NCI-H187 (cell line): ENCODE measurements at places on chromosomes 11 and 22.

- DNase-seq, result no peak
These were observed 6.2 kb upstream of the FIBIN start for GRCh38 chr11:26987731-26988130.

DNA sequence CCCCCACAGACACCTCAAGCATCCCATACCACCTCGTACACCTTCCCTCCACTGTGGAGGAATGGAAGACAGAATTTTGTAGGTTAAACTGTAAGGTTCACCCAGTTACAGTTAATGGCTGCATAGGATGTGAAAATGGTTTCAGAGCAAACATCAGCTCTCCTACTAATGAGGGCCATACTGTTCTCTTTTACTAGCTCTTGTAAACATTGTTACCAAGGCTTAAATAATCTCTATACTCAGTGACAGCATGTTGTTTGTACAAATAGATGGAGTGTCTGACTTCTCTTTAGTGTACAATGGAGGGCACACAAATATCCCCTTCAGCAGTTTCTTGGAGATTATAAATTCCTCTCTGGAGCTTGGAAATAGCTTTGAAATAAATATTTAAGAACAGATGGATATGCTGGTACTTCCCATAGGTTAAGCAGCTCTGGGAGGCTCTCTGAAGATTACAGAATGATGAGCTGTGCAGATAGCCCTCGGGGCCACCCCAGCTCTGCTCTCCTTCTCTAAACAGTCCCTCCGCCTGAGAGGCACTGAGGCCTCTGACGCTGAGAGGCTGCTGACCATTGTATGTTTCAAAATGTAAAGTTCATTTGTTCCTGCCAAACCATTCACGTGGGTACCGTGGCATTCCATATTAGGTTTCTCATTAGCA, 25.7 kb downstream of the TTC12 start:
- DNase-seq, result no peak

GRCh38 chr22:29702931-29703501, 16.8 kb upstream of the CABP7 start:
- DNase-seq, result no peak

DNA sequence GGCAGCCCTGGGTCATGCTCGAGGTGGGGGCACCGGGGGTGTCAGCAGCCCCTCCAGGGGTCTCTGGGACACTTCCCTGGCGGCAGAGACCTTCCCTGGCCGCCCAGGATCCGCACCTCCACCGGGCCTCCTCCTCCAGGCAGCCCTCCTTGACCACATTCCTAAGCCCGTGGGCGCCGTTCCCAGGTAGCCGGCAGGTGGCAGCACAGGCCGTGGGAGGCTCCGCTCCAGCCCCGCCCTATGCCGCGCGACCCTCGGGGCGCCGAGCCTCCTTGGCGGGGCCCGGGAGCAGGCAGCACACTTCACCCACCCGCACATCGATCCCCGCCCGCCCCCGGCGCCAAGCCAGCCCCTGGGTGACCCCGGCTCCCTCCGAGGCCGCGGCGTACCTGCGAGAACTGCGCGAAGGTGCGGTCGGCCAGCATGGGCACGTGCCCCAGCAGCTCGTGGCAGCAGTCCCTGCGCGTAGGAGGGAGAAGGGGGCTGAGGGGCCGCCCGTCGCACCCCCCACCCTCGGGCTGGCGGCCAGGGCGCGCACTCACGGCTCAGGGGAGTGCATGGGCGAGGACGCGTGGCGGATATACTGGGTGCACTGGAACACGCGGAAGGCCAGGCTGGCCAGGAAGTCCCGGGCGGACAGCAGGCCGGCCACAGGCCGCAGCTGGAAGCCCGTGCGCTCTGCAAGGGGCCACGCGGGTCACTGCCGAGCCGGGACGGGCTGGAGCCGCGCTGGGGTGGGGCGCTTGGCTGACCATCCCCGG, 5.3 kb upstream of the INS start:
- no peak for DNase-seq

DNA sequence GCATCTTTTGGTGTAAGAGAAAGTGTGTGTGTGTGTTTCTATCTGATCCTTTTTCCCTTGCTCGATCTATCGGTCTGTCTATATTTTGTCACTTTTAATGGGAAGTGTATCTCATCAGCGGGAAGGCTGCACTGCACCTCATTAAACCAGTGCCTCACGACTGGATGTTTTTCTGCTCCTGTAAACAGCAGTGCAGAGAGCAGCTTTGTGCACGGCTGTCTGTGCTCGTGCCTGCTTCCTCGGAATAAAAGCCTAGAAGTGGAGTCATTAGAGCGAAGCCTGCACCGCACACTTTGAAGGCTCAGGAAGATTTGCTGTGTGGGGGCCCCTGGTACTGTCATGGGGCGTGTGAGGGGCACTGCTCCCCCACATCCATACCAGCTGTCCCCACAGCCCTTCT, 27.0 kb upstream of the PARVG start:
- DNase-seq, result no peak

DNA sequence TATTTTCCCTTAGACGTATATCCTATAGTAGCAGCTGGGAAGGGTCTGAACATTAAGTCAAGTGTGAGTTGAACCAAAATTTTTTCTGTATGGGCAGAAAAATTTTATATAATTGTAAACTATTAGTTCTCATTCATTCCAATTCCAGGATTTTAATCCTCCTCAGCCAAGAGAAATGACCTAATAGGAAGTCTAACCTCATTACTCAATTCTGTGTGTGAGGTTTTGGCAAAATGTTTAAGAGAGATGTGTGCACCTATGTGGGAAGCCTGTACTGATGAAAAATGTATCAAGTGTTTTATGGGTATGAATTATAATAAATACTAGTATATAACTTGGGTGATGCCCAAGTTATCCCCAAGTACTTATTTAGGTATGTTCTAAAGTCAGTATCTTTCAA, 311.6 kb upstream of the PITPNB start:
- no peak for DNase-seq

- DNase-seq, result no peak
These were observed 197.6 kb upstream of the SYN3 start for GRCh38 chr22:33255791-33256190.

DNA sequence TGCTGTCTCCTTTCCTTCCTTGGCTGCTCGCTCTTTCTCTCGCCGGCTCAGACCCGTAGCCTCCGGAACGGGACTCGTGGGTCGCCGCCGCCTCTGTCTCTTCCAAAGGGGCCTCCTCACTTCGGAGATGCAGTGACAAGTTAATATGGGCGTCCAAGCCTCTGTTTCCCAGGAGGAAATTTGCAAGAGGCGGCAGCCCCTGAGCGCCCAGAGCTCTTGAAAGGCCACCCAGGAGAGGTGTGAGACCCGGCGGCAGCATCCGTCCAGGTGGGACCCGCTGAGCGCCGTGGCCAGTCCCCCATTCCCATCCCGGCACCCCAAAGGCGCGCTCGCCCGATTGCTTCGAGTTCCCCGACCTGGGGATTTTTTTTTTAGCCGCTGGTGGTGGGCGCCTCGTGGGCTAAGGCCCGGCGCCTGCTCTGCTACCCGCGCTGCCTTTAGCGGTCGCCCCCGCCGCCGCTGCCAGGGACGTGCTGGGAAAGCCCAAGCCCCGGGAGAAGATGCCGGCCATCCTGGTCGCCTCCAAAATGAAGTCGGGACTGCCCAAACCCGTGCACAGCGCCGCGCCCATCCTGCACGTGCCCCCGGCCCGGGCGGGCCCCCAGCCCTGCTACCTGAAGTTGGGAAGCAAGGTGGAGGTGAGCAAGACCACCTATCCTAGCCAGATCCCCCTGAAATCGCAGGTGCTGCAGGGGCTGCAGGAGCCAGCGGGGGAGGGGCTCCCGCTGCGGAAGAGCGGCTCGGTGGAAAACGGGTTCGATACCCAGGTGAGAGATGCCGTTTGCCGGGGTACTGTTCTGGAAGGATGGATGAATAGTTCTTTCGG, 772 bp downstream of the NAV2 start:
- no peak for DNase-seq

- DNase-seq, result peak; percentile 2
These were observed 68.4 kb downstream of the IGLL5 start for GRCh38 chr22:22955866-22956535.

GRCh38 chr22:50215297-50216054, 14.7 kb downstream of the SELENOO start:
- no peak for DNase-seq

DNA sequence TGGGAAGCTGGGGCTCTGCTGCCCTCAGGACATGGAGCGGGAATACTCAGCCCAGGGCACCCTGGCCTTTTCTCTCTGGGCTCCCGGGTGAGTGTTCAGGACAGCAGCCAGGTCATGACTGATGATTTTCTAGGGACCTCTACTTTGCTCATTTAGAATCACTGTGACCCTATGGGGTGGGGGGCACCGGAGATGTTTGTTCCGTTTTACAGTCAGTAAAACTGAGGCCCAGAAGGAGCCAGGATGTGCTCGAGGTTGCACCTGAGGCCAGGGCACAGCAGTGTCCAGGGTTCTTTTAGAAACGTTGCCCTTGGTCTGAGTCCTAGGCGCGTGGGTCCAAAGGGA, 48.1 kb downstream of the SMIM38 start:
- DNase-seq, result no peak

GRCh38 chr11:105821372-105821771, 200.7 kb downstream of the MSANTD4 start:
- DNase-seq, result no peak

- DNase-seq, result no peak
These were observed 116.7 kb downstream of the SGSM3 start for GRCh38 chr22:40486962-40487602.

GRCh38 chr22:27850000-27850521, 48.5 kb upstream of the MN1 start:
- no peak for DNase-seq

GRCh38 chr11:57476047-57476756, 15.9 kb downstream of the RTN4RL2 start:
- no peak for DNase-seq

DNA sequence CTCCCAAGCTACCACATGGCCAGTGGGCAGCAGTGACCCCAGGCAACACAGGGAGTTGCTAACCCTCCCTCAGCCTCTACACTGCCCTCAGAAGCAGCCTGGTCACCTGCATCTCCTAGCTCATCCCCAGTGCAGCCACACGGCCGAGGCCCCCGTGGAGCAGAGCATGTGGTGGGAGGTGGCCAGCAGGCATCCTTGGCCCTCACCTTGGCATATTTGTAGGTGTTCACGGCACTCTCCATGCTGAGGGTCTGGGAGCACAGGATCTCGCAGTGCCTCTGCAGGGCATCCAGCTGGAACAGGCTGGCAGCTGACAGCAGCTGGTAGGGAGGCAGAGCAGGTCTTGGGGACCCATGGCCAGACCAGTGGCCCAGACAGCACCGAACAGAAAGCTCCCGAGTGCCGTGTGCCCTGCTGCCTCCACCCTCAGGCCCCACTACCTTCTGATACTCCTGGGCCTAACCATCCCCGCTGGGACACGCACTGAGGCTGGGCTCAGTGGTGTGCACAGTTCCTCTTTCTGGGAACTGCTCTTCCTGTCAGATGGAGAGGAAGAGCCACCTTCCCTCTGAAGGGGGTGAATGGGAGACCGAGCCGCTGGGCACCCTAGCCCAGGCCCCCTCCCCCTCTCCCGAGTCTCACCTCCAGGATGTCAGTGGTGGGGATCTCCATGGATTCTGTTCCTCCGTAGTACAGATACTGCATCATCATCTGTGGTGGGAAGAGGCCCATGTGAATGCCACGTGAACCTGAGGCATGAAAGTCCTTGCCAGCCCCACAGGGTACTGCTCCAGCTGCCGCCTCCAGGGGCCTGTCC, 48.8 kb downstream of the NAT10 start:
- DNase-seq, result no peak

- DNase-seq, result no peak
These were observed 63.4 kb upstream of the CARD18 start for GRCh38 chr11:105202844-105203548.

DNA sequence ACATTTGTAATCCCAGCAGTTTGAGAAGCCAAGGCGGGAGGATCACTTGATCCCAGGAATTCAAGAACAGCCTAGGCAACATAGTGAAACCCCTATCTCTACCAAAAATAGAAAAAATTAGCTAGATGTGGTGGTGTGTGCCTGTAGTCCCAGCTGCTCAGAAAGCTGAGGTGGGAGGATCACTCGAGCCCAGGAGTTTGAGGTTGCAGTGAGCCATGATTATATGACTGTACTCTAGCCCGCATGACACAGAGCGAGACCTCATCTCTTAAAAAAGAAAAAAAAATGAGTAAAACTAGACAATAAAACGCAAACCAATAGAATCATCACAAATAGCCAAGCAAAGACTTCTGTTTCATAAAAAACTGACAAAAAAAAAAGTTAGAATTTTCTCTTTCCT, 21.8 kb downstream of the NUCB2 start:
- no peak for DNase-seq

- DNase-seq, result no peak
These were observed 118.7 kb downstream of the PGR start for GRCh38 chr11:101010899-101011298.

DNA sequence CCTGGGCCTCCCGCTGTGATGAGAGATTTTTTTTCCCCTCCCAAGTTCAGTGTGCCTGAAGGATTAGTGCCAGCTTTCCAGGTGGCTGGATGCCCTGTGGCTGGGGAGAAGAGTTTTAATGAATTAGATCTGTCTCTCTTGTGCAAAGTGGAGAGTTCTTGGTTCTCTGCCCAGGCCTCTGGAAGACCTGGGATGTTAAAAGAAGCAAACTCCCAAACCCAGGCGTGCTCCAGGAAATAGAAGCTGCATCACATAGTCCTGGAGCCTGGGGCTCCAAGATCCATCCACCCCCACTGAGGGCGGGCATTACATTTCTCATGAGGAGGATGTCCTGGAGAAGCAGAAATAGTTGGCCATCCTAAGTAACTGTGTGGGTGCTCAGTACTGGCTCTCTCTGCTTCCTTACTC, 30.6 kb downstream of the SDHAF2 start:
- DNase-seq, result no peak

GRCh38 chr22:32904044-32904443, 102.5 kb downstream of the TIMP3 start:
- no peak for DNase-seq

DNA sequence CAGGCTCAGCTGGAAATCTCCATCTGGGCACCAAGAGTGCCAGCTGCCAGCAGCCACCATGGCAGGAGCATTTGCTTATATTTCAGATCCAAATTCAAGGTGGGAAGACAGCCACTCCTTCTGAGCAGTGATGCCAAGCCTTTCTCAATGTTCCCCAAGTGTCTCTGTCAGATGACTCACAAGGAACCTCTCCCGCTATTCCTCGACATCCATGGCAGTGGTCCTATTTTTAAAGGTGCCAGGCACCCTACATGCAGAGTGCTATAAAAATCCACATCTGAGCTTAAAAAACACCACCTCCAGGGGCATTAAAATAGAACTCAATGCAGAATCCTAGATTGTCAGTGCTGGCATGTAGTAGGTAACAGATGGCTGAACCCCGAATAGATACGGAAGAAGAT, 112.1 kb downstream of the SLC1A2 start:
- no peak for DNase-seq

DNA sequence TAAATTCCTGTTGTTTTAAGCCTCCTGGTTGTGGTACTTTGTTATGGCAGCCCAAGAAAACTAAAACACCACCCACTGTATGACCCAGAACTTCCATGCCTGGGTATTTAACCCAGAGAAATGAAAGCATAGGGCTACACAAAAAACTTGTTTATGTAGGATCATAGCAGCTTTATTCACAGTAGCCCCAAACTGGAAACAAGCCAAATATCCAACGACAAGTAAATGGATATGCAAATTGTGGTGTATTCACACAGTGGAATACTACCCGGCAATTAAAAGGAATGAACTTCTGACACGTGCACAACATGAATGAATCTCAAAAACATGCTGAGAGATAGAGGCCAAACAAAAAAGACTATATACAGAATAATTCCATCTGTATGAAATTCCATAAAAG, 62.2 kb upstream of the NAV2 start:
- no peak for DNase-seq

- DNase-seq, result no peak
These were observed 182.2 kb downstream of the ETS1 start for GRCh38 chr11:128405112-128405511.
